ENCODE measurements at places on chromosomes 1 and 21.

GRCh38 chr1:2494323-2494693 lies 18.2 kb downstream of the PLCH2 start:
- no peak for DNase-seq

GRCh38 chr1:215617979-215618378 lies 50.9 kb downstream of the KCTD3 start:
- no peak for DNase-seq

DNA sequence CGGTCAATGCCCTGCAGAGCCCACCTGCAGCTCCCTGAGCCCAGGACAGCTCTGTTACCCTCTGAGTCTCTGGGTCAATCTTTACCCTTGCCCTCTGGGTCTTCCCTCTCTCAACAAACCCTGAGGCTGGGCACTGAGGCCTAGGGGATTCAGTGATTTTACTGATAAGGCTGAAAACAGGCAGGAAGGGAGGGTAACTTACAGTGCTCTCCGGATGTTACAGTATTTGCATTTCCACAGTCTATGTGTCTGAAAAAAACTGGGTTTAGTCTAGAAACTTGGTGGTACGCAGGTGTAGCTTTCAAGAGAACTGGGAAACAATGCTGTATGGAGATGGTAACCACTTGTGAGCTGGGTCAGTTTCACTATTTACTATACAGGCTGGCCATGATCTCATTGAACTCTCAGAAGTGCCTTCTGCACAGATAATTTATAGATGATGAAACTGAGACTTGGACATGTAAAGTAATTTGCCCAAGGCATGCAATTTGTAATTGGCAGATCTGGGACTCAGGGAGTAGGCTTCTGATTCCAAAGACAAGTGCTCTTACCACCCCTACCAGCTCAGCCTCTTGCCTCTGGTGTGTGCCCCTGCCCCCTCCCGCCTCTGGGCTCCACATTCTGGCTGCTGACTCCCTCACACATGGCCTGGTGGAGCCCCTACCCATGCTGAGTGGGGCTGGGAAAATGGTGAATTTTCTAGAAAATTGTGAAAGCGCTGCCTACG lies 48.8 kb downstream of the TENT5C start:
- DNase-seq = no peak

GRCh38 chr1:105914403-105914802 lies 1142.1 kb upstream of the PRMT6 start:
- no peak for DNase-seq

DNA sequence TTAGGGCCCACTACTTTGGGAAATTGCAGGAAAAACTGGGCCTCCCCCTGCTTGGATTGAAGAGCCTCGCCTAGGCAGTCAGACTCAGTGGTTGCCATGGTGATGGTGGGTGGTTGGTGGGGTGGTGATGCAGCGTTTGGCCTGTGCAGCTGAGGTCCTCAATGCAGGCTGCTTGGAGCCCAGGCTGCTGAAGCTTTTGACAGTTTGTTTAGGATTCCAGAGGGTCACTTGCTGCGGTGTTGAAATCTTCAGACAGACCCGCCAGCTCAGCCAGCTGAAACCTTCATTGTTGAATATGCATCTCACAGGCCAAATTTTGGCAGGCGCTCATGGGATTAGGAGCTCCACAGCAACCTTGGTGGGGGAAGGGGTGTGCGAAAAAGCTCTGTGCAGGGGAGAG lies 67.9 kb downstream of the CACNA1E start:
- no peak for DNase-seq

- DNase-seq = no peak
Observed at GRCh38 chr1:225700164-225700821, 47.4 kb upstream of the ENAH start.

GRCh38 chr1:205581321-205581980 lies 50.4 kb downstream of the ELK4 start:
- no peak for DNase-seq

DNA sequence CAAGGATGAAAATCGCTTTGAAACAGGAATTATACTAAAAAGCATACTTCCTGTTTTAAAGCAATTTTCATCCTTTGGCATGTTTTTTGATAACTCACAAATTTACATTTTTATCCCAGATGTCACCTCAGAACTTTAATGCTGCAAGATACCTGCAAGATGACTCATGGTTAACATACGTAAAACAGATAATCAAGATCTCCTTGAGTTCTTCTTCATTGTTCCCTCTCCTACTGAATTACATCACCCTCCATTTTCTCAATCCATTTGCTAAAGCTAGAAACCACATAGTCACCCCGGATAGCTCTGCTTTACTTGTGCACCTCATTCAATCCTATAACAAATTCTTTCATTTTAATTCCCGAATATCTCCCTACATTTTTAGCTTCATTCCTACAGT lies 1114.2 kb downstream of the PLA2G4A start:
- DNase-seq = no peak

GRCh38 chr21:35378881-35379280 lies 329.8 kb upstream of the RUNX1 start:
- DNase-seq = no peak

- DNase-seq = no peak
Observed at GRCh38 chr1:212364985-212365384, 49.7 kb downstream of the PACC1 start.

DNA sequence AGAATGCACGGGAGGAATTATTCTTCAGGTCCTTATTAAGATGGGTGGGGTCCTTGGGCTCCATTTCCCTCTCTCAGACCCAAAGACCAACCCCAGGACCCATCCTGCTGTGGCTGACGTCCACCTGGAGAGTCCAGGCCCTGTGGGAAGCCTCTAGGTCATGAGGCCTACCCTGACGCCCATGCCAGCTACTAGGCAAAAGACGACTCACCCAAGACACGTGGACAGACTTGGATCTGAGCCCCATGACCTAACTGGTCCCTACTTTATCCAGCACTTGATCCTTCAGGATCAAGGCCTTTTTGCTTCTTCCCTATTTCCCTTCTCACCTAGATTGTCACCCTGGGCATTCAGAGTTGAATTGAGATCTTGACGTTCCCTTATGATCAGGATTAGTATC lies 56.0 kb upstream of the CASZ1 start:
- no peak for DNase-seq

DNA sequence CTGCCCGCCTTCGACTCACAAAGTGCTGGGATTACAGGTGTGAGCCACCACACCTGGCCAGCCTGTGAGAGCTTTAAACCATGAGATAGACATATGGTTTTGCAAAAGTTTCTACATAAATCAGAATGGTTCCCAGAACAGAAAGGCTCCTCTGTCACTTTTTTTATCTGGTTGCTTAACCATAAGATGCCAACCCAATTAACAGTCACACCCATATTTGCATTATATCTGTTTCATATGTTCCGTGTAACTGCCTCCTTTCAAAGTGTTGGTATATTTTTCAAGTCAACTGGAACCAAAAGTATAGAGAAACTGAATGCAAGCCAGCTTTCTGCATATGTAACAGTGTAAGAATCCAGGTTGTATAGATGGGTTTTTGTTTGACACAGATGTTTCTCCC lies 23.7 kb upstream of the RCC1 start:
- no peak for DNase-seq

GRCh38 chr1:197021716-197022115 lies 44.4 kb downstream of the CFHR5 start:
- DNase-seq = no peak

DNA sequence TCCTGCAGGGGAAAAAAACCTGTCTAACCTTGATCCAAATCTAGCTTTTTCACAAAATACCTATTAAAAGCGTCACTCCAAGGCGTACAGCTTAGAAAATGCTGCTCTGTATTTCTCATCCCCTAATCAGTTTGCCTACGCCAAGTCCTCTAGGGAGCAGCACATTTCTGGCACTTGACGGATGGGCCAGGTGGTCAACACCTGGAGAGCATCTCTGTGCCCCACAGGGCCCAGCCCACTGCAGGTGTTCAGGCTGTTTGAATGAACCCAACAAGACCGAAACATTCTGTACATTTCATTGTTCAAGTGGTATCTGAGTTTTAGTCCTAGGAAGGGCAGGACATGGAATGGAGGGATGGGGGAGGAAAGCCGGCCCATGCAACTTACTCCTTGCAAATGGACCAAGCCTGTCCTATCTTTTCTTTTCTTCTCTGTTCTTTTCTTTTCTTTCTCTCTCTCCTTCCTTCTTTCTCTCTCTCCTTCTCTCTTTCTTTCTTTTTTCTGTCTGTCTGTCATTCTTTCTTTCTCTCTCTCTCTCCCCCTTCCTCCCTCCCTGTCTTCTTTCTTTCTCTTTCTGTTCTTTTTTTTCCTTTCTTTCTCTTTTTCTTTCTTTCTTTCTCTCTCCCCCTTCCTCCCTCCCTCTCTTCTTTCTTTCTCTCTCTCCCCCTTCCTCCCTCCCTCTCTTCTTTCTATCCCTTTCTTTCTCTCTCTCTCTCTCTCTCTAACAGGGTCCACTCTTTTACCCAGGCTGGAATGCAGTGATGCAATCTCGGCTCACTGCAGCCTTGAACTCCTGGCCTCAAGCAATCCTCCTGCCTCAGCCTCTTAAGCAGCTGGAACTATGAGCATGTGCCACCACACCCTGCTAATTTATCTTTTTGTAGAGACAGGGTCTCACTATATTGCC lies 29.1 kb downstream of the IGFN1 start:
- no peak for DNase-seq

- no peak for DNase-seq
Observed at GRCh38 chr1:12136916-12137610, 29.7 kb upstream of the TNFRSF1B start.

DNA sequence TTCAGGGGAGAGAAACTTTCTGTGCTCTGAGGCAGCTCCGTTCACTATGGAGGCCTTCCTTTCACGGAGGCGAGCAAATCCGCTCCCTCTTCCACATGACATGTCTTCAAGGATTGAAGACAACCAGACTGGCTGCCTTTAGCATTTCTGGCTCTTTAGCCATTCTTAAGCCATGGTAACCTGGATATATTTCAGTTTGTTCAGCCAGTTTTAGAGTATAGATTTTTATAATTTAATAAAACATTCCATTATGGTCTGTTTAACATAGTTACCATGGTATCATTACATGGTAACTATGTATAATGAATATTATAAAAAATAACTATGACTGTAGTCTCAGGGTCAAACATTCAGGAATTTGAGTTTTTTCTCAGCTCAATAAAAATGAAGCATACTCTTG lies 54.2 kb upstream of the NFIA start:
- DNase-seq = no peak

- DNase-seq = no peak
Observed at GRCh38 chr1:49060766-49061165, 284.1 kb upstream of the BEND5 start.

DNA sequence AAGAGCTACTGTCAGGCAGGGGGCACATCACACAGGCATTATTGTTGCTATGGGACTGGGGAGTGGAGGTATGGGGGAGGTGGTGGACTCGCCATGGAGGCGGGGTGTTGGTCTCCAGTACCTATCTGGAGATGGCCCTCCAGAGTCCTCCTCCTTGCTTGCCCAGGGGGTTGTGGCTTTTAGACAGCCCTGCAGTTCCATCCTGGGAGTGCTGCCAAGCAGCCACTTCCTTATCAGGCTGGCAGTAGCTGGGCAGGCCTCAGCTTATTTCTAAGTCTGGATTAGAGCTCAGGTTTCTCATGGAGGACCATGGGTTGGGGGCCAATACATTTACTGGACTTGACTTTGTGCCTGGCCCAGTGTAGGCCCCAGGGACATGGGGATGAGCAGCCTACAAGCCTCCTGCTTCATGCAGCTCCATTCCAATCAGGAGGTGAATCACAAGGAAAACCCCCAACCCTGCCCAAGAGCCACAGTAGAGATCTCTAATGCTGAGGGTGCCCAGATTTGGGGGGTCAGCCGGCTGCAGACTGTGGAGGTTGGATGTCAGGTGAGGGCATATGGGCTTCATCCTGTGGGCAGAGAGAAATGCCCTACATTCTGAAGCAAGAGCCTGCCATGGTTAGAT lies 210.7 kb upstream of the EDN2 start:
- no peak for DNase-seq

DNA sequence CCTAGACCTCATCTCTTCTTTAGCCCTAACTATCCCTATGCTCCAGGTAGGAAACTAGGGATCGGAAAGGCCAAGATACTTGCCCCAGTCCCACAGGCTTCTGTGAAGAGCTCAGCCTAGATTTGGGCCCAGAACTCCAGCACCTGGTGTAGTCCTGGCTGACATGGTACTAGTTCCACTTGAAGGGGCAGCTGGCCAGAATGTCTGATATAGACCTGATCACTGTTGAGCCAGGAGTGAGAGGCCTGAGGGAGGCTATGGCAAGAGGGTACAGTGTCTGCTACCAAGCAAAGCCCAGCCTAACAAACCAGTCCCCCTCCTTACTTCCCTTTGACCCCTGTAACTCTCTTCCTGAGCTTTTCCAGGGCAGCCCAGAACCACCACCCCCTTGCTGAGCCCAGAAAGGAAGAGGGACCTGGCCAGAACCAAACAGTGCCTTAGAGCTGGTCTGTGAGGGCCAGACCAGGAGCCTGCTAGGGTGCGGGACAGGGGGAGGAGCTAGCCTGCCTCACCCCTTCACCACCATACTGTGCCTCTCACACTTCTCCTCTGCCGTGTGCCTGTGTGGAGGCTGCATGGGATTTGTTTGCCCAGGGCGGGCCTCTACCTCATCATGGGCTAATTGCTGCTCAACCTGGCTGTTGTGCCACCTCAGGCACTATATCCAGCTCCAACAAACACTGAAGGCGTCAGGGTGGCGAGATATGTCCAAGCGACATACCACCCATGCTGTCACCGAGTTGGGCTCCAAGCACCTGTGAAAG lies 10.9 kb downstream of the POMGNT1 start:
- no peak for DNase-seq

DNA sequence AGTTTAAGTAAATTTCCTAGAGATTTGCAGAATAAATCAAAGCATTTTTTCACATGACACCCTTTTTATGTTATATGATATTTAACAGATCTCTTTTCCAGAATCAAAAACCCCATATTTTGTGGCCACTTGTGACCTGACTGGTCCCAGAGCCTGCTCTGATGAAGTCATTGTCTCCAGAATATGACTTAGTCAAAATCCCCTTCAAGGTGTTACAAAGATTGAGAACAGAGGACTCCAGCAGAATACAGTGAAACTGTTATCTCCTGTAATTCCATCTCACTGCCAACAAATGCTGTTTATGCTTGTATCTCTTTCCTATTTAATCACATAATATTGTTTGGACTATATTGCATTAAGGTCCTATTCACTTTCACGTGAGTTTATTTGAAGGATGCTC lies 25.6 kb downstream of the RGS1 start:
- DNase-seq = no peak

GRCh38 chr1:171352554-171352953 lies 38.6 kb downstream of the FMO4 start:
- no peak for DNase-seq

DNA sequence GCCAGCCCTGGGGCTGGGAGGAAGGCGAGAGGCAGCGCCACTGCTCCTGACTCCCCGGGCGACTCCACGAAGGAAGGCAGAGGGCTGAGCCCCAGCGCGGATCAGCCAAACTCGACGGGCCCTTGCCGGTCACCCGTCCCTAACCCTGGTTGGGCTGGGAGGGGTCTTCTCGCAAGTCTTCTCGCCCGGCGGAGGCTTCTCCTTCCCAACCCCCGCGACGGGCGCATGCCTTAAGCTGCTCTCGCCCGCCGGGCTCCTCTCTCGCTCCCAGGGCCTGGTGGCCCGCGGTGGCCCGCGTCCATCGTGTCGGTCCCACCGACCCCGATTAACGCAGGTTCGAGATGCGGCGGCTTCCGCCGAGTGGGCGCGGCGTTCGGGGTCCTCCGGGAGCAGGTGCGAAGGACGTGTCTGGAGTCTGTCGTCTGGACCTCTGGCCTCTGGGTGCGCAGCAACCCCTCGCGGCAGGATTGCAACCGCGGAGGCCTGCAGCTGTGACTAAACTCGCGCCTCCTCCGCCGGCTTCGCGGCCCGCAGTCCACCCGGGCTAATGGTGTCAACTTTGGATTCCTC lies 29.0 kb upstream of the PPM1J start:
- DNase-seq = no peak

GRCh38 chr1:200918006-200918405 lies 23.3 kb downstream of the INAVA start:
- DNase-seq = no peak

- DNase-seq = no peak
Observed at GRCh38 chr1:193042766-193043691, 16.1 kb downstream of the UCHL5 start.
